ENCODE measurements at places on chromosomes 16 and 17. TPM values are rescaled to one million over a fixed set of nuclear protein-coding genes. Genes with fewer than 3 reads are reported as not detected.
A peak's percentile ranks its signal among the peaks of the same experiment; 100 is the strongest.

The PDP2 gene
- total RNA-seq = 7.4 TPM

The KCNH4 gene
- total RNA-seq = not detected

The CDRT4 gene
- total RNA-seq = 5.7 TPM

The KRT12 gene
- total RNA-seq = 0.10 TPM

The COA3 gene
- 41.6 TPM for total RNA-seq

The TMEM114 gene
- total RNA-seq = not detected

The PAFAH1B1 gene
- 148 TPM for total RNA-seq

The AANAT gene
- total RNA-seq = not detected

The MIEF2 gene
- 9.9 TPM for total RNA-seq

GRCh38 chr16:56610017-56610608, 1.7 kb downstream of the MT2A start:
- peak; percentile 56 for DNase-seq

DNA sequence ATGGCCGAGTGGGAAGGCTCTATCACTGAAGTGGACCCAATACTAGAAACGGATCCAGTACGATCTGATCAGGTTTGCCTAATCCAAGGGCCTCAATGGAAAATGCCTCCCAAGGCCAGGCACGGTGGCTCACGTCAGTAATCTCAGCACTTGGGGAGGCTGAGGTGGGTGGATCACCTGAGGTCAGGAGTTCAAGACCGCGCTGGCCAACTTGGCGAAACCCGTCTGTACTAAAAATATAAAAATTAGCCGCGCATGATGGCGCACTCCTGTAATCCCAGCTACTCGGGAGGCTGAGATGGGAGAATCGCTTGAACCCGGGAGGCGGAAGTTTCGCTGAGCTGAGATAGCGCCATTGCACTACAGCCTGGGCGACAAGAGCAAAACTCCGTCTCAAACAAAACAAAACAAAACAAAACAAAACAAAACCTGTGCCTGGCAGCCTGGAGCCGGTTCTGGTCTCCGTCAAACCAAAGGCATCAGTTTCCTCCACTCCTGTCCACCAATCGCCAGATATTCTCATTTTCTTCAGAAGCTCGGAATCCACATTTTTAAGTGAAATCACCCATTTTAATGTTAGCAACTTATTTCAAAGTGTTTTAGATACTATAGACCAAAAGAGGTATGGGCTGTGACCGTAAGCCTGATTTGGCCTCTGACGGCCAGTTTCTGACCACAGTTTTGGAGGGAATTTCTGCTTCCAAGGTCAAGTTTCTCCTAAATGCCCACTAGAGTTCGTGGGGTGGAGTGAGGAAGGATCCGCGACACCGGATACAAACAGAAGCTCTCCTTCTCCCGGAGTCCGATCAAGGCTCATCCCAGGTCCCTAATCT, 664 bp downstream of the NQO1 start:
- DNase-seq = no peak

DNA sequence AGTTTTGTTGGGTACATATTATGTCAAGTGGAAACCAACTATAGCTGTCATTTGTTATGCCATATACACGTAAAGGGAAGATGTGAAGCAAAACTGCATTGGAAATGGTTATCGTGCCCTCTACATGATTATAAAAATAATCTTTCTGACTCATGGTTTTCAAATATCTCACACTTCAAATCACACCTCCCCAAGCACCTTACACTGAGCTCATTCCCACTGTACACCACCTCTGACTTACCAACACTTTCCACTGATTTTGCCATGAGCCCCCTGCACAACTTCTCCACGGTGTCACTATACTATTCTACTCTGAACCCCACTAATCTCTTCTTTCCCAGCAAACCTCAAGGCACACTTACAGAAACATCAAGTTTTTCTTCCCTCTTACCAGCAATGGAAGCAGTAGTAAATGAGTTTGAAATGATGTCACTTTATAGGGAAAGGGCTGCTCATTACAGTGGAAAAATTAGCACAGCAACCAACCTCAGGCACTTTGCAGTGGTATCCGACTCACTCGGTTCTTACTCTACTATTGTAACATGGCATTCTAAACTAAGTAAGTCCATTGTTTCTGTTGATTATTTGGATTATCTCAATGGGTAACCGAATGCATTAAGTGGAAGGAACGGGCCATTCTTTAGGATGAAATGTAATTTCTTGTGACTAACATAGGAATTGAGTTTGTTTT, 18.7 kb downstream of the ZNF821 start:
- no peak for DNase-seq

- DNase-seq = no peak
These were observed 240.0 kb upstream of the IRX5 start for GRCh38 chr16:54690710-54691109.

- no peak for DNase-seq
These were observed 124.1 kb upstream of the TNRC6C start for GRCh38 chr17:77834170-77835115.

DNA sequence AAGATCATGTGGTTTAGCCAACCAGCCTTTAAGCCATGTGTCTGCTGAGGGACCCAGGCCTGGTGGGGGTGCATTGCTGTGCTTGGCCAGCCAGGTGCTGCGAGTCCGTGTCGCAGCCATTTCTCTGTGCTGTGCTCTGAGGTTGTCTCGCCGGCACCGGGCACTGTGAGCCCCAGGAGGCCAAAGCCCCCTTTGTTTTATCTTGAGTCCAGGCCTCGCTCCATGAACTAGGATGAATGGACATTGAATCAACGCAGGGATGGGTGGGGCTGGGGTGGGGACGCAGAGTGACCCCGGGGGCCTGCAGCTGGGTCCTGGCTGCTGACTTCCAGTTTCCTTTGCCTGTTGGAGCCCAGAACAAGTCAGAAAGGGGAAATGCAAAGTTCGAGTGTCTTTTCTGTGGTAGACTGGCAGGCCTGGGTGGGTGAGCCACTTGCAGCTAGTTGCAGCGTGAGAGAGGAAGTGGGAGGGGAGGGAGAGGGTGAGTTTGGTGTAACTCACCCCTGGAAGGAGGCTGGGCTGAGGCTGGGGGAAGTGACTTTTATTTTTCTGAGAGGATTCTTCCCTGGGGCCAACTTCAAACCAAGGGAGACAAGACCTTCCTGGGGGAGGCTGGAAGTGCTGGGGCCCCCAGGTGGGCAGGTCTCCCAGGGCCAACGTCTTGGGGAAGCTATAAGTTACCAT, 324.7 kb downstream of the SEC14L1 start:
- DNase-seq = peak; percentile 48

DNA sequence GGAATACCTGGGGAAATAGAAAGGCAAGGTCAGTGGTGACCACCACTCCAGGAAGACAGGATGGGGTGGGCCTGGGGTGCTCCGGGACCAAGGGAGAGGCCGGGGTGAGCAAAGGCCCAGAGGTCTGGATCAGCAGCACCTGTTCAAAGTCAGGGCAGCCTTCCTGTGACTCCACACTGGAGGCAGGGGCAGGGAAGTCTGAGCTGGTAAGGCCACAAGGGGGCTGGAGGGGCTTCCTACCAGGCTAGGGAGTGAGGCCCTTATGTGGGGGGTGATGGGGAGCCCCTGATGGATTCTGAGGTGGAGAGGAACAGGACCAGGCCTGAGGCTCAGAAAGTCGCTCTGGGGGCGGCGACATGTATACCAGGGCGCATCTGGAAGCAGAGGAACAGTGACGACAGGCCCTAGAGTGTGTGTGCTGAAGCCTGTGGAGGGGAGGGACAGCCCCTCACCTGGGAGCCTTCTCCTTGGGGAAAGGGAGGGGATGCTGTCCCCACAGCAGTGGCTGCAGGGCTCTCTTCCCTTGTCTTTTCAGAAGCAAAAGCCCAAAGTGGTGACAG, 3.7 kb downstream of the C16orf78 start:
- DNase-seq = no peak

DNA sequence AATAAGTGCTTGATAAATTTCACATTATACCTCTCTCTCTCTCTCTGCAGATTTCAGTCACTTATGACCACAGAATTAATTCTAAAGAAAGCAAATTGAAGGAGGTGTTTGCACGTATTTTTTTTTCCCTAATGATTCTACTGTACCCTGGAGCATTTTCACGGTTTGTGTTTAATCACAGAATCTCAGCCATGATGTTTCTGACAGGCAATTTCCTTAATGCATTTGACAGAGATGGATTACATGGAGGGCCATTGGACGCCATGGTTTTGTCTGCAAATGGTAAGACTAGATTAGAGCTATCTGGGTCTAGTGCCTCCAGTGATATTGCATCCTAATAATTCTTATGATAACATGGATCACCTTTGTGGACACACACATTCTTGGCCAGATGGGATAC, 147.5 kb upstream of the RBFOX1 start:
- DNase-seq = no peak

DNA sequence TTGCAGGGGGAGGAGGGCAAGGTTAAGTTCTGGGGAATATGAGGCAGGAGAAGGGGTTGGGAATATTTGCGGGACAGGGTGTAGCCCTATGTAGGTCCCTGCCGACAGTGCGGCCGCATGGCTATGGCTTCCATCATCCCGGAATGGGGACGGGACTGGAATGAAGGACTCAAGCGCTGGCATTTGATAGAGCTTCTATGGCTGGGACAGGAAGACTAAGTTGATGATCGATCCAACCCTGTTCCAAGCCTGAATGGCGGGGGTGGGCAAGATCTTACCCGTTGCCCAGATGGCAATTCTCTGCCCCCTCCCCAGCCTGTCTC, 47.1 kb downstream of the SRCIN1 start:
- no peak for DNase-seq

DNA sequence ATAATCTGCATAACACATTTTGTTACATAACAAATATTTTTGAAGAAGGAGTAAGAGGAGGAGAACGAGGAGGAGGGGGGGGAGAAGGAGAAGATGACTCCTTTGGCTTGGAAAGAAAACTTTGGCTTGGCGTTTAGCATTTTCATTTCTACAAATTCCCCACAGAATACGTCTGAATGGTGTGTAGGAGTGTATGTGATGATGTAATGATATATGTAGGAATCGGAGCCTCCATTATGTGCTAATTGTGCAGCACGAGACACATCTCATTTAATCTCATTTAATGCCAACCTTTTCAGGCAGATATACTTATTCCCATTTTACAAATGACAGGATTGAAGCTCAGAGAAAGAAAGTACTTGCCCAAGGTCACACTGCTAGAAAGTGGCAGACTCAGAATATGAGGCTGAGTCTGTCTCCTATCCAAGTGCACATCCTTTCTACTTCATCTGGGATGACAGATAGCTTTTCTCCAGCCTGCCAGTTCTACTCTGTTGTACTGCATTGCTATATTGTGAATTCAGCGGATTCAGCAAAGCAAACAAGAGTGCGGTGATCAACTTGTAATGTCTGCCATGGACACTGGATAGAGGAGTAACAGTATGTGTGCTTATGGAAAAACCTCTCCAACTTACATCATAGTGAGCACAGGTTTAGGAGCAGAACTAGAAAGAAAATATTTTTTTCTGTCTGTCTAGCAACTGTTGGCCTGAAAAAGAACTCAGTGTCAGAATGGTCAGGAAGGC, 10.4 kb upstream of the SLC47A2 start:
- peak; percentile 25 for DNase-seq

DNA sequence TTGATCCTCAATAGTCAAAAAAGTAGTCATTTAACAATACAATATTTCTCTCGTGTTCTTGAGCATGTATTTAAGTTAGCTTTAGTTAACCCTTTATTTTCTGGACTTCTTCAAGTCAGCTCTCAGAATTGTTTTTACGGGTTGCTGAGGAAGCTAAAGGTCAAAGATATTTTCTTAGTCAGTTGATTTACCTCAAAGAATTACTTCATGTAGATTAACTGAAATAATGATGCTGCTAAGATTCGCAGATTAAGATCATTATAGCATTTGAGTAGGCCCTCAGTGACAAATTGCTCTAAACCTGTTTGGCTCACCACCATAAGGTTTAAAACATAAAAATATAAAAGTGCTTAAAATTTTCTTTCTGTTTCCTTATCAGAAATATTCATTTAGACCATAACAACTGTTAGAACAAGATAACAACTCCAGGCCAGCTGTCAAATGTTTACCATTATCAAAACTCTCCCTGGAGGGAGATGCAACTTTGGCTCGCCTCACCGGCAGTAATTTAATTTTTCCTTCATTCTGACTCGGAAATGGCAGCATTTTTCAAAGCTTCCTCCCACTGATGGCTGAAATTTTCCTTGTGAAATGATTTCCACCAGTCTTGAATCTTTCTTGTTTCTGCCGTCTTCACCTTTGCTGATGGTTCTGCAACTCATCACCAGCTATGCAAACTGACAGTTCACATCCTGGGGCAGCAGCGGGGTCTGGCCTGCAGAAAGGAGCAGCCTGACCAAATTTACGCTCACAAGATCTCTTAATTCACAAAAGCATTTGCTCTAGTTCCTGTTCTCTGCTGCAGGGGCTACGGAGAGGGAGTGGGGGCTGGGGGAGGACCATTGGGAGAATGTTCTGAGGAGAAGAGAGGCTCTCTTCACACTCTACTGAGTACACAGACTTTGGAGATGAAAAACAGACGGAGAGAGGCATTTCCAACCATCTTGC, 254.8 kb upstream of the TBX2 start:
- peak; percentile 31 for DNase-seq

DNA sequence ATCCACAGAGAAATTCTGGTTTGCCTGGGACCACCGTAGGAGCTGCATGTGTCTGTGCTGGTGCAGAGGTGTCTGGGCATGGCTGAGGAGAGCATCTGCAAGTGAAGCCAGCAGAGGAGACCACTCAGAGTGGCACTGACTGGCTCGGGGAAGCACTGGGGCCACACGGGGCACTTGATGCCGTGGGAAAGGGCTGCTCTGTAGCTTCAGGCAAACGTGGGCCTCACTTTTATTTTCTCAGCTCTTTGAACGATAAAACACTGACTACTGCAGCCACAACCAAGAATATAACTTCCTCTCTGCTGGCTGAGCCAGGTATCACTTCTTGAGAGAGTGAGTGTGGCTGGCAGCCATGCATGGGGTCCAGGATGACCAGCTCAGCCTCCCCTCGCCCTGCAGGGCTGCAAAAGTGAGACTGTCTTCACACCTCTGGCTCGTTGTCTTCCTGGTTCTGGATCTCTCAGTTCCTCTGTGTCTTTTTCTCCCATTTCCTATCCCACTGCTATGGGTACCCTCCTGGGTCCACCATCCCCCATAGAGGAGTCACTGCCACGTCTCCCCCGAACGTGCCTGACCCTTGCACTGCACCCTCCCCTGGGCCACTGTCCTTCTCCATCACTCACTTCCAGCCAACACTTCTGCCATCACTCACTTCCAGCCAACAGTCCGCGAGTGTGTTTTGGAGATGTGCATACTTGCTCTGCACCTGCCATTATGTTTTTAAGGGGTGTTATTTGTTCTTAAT, 201.4 kb upstream of the CHMP6 start:
- DNase-seq = no peak

- DNase-seq = no peak
These were observed 32.1 kb upstream of the IL17C start for GRCh38 chr16:88606148-88606757.

- DNase-seq = no peak
These were observed 22.7 kb downstream of the NQO1 start for GRCh38 chr16:69703638-69704037.

DNA sequence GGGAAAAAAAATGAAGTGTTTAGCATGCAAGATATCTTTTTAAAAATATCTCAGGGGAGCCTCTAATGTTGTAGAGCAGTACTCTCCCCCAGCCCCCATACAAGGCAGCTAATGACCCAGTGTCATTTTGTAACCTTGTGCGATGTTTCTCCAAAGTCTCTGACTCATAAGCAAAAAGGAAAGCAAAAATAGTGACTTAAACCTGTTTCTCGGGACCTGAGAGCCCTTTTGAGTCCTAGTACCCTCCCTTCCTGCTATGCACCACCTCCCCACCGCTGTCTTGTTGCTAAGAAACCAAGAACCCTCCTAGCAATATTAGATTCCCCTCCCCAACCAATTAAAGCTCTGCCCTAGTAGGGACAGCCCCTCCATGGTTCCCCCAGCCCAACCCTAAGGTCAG, 2.8 kb downstream of the MYCBPAP start:
- no peak for DNase-seq

All from skin of body (tissue), 3 donors.